ENCODE measurements at places on chromosomes 4 and X.

DNA sequence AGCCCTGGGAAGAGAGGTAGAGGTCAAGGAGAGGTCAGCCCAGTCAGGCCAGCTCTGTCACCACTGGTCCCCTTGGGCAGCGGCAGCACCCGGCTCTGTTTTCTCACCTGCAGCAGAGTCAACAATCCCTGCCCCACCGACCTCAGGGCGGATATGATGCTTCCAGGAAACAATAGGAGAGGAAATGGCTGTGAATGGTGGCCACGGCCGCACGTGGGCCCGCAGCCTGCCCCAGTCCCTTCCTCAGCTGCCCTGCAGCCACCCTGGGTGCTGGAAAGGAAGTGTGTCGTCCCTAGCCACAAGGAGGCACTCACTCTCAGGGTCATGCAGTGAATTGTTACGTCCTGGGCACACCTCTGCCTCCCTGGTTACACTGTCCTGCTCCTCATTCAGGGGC is 92.5 kb upstream of the ENPP6 start:
- DNase-seq = no peak

GRCh38 chrX:71919431-71919830 is 8.8 kb downstream of the NHSL2 start:
- no peak for DNase-seq

DNA sequence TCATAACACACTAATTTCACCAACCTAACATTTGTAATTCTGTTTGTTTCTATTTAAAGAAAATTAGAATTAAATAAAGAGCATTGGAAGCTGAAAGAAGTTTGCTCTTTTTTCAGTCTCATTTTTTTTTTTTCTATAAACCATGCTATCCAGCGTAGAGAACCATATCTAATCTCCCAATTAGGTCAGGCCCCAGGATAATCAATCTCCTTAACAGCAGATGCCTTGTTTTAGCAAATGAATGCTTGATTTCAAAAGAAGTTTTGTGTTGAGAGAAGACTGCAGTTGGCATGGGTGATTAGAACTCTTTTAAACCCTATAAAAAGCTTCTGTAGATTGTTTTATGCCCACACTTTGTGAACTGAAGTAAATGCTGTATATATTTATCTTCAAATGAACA is 15.6 kb upstream of the MAD2L1 start:
- DNase-seq = no peak

GRCh38 chrX:136262812-136263315 is 11.7 kb upstream of the MAP7D3 start:
- DNase-seq = no peak

DNA sequence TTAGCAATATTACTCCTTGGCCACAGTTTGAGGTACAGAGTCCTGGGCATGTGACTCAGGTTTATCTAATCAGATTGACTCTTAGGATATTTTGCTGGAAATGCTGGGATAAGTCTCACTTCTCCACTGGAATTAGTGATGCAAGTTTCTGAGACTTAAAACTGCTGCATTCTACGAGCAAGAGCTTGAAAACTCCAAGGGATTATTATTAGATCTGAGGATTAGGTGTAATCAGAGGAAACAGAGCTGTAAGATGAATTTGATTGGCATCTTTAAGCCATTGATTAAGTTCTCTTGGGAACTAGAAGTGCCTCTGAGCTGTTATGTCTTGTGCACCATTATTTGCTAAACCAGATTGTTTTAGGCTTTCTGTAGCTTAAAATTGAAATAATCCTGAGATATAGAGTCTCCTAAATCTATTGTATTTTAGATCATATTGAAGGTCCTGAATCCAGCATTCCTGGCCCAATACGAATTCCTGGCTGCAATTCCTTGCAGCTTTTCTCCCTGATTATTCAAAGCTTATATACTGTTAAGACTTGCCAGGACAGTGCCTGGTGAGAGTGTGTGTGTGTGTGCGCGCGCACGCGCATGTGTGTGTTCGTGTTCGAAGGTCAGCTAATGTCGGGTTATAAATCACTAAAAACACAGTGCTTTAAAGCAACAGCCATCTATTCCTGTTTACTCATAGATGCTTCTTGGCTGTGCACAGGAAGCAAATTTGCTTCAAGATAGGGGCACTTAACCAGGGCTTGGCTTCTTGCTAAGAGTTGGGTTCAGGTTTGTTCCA is 735.1 kb downstream of the STIM2 start:
- no peak for DNase-seq

DNA sequence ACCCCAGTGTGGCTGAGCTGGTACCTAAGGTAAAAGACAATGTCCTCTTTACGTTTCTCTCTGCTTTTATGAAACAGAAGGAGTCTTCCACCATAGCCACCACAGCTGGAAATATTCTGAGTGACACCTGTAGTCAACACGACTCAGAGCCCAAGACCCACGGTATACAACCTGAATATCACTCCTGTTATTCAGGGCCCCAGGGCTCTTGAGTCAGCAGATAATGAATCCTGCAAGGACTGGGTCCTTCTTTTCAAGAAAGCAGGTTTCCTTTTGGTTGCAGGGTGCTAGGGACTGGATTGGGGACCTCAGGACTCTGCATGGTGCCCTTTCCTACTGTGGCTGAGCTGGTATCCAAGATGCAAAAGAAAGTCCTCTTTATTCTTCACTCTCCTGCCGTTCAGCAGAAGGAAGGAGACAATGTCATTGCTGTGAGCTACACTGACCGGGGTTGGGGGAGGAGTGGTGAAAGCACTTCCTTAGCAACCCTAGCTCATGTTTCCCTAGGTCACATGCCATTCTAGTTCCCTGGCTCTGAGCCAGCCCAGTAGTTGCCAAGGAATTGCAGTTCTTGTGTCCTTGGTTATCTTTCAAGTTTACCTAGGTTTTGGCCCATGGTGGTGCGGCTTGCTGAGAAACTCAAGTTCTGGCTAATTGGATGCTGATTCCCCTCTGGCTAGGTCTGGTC is 23.7 kb upstream of the UNC5C start:
- no peak for DNase-seq

DNA sequence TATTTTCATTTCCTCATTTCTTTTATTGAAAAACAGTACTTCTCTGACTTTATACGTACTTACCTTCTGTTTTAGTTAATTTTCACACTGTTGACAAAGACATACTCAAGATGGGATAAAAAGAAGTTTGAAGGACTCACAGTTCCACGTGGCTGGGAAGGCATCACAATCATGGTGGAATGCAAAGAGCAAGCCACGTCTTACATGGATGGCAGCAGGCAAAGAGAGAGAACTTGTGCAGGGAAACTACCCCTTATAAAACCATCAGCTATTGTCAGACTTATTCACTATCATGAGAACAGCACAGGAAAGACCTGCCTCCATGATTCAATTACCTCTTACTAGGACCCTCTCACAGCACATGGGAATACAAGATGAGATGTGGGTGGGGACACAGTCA is 20.7 kb upstream of the UGT2B15 start:
- no peak for DNase-seq

DNA sequence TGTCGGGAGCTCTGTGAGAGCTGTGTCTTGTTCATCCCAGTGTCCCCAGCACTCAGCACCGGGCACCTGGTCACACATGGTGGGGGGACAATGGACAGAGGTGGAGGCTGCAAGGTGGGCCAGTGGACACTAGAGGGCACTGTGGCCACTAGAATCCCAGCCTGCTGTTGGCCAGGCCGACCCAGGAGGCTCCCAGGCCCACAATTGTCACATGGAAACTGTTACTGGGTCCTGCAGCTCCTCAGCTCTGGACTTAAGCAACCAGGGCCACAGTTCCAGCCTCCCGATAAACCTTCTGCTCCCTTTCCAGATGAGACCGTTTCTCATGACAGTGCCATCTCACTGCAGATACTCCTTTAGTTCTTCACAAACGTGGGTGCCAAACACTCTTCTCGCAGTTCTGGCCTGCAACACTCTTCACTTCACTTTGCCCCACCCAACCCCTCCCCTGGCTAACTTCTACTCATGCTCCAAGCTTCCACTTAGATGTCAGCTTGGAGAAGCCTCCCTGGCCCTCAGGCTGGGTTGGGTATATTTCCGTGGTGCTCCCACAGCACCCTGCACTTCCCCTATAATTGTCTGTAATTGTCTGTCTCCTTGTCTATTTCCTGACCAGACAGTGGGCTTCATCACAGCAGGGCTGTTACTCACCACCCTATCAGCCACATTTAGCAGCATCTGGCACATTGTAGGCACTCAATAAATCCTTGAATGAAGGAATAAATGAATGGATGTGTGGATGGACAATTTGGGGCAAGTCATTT is 3.5 kb upstream of the IQSEC2 start:
- peak; percentile 29 for DNase-seq

DNA sequence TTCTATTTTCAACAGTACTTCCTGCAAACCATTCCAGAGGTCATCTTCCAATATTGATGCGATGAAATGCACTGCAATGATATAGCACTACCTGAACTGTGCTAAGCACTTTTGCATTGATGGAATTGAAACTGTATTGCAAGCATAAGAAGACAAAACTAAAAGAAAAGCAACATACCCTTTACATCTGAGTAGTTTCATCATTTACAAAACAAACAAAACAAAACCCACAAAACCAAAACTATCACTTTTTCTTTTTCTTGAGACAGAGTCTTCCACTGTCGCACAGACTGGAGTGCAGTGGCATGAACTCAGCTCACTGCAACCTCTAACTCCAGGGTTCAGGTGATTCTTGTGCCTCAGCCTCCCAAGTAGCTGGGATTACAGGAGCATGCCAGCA is 120.1 kb upstream of the NAP1L5 start:
- no peak for DNase-seq

DNA sequence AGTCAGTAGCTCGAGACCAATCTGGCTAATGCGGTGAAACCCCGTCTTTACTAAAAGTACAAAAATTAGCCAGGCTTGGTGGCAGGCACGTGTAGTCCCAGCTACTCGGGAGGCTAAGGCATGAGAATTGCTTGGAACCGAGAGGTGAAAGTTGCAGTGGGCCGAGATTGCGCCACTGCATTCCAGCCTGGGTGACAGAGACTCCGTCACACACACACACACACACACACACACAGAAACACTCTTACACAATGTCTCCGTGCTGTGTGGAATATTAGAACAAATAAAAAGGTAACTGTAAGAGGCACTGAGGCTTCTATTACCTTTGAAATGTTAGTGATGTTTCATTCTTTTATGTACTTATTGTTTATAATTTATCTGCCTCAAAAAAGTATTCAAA is 326.6 kb downstream of the GPAT3 start:
- no peak for DNase-seq

DNA sequence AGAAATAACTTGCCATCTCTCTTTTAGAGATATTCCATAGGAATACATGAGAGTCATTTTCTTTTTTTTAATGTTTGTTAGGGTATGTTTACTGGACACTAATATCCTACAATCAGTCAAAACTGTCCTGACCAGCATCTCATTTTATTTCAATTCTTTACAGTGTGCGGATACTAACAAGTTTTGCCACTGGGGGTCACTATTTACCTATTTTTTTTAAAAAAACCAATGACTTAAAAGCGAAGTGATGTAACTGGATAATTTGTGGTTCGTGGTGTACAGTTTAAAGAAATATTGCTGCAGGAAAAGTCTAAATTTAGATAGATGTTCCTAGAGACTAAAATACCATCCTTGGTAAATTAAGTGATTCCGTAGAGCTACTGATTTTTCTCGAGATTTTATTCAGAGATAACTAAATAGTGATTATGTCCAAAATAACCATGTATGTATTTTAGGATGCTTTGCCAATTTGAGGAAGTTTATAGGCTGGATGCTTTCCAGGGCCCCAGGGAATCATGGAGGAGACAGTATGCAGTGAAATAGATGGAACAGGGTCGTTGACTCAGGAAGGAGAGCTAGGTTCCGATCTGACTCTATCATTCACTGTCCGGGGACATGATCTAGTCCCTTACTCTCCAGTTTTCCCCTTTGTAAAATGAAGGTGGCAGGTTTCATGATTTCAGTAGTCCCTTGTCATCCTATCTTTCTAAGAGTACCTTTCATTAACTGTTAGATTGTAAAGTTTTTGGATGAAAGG is 34.0 kb upstream of the GNPDA2 start:
- peak; percentile 60 for DNase-seq

GRCh38 chrX:3609810-3610209 is 103.6 kb downstream of the PRKX start:
- peak; percentile 25 for DNase-seq

DNA sequence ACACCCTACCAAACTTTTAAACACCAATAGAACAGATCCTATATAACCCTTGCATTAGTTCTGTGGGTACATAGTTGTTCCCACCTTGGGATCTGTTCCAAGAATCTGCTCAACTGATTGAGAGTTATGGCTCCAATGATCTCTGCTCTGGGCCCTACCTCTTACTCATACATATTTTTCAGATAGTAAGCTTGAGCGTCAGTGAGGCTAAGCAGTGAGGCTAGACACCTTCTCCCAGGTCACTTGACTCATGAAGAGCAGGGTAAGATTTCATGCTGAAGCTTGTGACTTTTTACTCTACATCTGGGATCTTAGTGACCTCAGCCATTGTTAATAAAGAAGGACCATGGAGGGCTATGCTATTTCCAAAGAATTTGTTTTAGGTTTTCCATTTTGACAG is 23.1 kb upstream of the TNIP3 start:
- no peak for DNase-seq

DNA sequence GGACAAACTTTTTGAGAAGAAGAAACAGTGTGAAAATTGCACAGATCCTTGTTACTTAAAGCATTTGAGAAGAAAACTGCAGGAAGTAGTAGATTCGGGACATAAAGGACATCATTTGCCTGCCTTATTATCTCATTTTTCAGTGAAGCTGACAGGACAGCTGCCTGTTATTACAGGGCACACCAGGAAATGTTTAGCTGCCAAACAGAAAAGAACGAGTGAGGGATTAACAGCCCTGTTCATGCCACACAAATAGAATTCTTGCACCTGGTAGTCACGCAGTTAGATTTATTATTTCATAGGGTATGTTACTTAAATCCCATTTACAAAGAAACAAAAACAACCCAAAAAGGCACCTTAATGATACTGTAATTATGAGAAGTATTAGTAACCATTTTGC is 100.6 kb downstream of the CHIC2 start:
- DNase-seq = no peak

DNA sequence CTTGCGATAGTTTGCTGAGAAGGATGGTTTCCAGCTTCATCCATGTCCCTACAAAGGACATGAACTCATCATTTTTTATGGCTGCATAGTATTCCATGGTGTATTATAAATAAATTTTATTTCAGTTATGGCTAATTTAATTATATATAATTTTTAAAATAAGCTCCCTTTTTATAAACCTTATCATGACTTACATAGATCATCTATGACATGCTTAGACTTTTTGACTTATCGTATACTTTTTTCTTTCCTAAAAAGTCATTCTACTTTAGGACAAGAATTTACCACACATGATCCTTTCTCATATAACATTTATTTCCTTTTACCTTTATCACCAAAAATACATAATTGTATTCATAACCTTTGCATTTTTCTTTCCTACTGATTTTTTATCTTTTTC is 376.5 kb downstream of the CCSER1 start:
- DNase-seq = peak; percentile 0

- DNase-seq = peak; percentile 55
Observed at GRCh38 chr4:8468746-8469535, 28.4 kb downstream of the TRMT44 start.

GRCh38 chrX:39675162-39675553 is 422.6 kb downstream of the BCOR start:
- no peak for DNase-seq

GRCh38 chr4:121784401-121784800 is 16.7 kb upstream of the EXOSC9 start:
- DNase-seq = no peak

All from RKO (cell line).